ENCODE measurements at places on chromosomes 7 and 10.

DNA sequence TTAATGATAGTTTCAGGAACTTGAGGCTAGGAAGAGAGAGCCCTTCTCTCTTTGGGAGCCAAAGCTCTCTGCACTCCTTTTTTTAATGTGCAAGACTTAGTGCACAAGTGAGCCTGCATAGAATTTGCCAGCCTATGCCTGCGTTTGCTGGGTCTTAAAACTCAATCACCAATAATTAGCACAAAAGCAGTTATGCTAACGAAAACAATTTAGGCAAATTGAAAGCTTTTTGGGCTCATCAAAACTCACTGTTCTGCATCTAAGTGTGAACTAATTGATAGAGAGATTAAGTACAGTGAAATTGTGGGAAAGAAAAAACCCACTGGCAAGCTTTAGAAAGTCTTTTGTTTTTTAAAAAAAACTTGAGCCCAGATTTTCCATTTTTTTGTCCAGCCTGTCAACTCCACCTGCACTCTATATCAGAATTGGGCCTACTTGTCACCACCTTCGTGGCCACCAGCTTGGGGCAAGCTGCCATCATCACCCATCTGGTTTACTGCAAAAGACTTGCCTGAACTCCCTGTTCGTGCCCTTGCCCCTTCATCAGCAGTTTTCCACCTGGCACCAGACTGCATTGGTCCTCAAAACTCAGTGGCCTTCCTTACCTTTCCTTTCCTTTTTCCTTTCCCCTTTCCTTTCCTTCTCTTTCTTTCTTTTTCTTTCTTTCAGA, 37.8 kb downstream of the CRHR2 start:
- DNase-seq = no peak

DNA sequence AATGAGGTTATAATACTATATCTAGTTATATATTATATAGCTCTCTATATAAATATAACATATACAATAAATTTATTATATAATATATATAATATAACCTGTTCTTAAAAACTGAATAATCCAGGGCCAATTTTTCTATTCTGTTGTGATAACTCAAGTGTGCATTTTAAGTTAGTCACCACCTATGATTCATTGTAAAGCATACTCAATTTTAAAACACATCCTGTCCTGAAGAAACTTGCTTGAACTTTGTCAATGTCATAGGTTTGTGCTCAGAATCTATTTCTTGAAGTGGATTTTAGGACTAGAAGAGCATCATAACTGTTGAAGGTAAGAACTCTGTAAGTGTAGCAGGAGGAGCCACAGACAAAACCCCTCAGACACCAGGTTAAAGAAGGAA, 1209.8 kb downstream of the REEP3 start:
- DNase-seq = no peak

DNA sequence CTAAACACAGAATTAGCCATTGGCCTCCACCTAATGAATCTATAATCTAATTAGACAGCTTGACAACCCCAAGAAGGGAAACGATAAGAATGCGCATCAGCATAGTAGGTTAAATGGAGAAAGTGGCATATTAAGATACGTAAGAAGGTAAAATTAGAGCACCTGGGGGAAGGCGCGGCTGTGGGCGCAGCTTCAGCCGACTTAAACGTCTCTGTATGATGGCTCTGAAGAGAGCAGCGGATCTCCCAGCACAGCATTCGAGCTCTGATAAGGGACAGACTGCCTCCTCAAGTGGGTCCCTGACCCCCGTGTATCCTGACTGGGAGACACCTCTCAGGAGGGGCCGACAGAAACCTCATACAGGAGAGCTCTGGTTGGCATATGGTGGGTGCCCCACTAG, 518.8 kb downstream of the PHTF2 start:
- DNase-seq = no peak

DNA sequence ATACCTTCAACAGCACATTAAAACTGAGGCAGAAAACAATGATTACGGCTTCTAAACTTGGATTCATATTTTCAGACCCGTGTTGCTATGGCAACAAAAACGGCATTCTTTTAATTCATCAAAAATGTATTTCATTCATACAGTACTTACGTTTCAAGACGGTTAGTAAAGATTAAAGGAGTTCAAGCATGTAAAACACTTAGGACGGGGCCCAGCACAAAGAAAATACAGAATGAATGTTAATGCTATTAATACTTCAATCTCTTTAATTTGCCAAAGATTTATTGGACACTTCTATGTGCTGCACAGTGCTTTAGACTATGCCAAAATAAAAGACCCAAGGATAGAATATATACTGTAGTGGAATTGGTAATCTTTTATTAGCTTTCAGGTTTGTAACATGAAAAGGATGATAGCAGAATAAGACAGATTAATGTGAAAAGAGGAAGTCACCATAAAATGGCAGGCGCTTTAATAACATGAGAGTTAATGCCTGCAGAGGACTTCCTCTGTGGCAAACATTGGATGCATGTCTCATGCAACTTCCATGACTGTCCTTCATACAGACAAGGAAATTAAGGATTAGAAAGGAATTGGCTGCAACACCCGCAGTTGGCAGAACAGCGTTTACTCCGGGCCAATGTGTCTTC, 201.6 kb upstream of the KLF6 start:
- no peak for DNase-seq

GRCh38 chr7:30510124-30511075, 5.8 kb upstream of the GGCT start:
- DNase-seq = no peak

DNA sequence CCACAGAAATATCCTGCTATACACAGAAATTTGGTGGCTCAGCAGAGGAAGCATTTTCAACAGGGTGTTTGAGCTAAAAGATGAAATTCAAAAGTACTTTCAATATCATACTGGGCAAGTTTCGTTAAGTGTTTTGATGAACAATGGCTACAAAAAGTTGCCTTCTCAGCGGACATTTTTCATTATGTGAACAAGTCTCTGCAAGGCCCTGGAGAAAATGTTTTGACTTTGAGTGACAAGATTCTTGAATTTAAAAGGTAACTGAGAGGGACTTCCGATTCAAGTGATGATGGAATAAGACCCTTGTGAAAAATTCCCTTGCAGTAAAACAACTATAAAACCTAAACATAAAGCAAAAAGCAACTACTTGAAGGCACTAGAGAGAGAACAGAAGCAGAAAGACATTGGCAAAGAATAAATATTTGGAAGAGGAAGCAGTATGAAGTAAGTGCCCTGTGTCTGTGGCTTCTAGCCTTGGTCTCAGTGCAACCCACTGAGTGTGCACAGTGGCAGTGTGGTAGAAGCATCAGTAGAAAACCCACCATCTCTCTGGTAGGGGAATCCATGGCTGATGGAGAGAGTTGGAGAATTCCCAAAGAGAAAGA, 62.5 kb upstream of the NAMPT start:
- no peak for DNase-seq

DNA sequence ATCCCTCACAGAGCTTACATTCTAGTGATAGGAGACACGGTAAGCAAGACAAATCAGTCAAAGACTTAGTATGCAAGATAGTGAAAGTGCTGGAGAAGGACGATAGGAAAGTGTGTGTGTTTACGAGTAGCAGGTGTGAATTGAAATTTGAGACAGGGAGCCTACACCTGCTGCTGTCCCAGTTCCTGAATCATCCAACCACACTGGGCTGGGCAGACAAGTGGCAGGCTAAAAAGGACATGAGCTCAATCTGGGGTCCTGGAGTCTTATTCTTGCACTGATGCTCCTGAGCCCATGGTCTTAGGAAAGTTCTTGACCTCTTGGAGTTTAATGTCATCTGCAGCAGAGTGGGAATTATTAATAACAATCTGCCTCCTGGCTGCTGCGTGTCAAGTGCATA, 16.2 kb downstream of the RBP3 start:
- DNase-seq = no peak

DNA sequence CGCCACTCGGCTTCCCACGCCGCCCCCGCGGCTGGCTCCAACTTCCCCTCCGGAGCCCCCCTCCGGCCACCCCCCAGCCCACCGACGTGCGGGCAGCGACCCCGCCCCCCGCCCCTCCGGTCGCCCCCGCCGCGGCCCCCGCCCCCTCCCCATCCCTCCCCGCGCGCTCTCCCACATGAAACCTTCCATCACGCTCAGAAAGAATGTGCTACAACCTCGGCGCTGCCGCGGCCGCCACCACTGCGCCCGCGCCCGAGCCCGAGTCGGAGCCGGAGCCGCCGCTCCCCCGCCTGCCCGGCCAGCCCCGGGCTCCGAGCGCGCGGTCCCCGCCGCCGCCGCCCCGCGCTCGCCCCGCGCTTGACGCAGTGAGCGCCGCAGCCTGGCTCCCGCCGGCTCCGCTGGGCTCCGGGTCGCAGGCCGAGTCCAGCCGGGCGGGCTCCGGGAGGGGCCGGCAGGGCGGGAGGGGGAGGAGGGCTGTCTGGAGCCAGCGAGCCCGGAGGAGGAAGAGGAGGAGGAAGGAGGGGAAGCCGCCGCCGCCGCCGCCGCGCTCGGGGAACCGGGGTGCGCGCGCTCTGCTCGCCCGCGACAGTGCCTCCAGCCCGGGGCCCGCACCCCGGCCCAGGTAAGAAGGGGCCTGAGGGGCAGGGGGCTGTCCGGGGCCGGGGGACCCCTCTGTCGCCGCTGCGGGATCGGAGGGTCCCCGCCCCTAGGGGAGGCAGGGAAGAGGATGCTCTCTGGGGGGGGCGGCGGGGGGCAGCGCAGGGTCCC, 4.3 kb upstream of the ELFN1 start:
- no peak for DNase-seq

- no peak for DNase-seq
Measured at GRCh38 chr7:90749774-90750173, 153.7 kb downstream of the CDK14 start.

- no peak for DNase-seq
Measured at GRCh38 chr7:2709553-2710285, 21.7 kb downstream of the AMZ1 start.

DNA sequence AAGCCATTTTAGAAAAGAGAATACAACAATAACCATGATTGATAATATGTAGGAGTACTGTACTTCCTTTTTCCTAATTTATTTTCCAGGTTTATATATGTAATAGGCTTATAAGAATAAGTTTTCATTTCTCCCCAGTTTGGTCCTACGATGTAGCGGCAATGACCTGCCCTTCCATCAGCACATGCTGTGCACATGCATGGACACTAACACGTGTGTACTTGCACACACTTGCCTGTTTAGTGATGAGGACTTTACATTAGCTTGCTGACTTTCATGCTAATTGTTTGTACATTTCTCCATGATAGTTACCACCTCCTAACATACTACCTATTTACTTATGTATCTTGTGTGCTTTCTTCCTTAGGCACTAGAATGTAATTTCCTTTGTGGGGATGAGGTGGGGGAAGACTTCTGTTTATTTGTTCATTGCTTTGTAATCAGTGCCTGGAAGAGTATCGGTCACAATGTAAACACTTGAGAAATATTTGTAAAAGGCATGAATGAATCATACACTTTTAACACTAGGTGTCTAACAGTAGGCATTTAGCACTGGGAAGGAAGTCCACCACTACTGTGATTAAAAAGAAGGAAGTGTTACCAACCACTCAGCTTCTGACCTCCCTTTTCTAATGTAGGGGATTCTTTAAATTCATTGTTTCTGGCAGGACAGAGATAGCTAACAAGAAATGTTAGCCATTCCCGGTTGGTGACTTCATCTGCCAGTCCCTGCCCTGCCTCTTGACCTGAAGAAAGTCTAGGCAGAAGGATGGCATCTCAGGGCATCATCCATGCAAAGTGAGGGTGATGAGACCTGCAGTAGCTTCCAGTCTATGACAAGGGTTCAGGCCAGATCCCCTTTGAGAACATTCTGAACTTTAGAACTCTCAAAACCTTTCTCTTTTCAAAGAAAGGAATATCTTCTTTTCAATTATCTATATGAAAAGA, 120.2 kb upstream of the RAB18 start:
- DNase-seq = no peak

- DNase-seq = no peak
Measured at GRCh38 chr10:35752469-35753461, 110.7 kb upstream of the FZD8 start.

- DNase-seq = no peak
Measured at GRCh38 chr7:109950256-109950655, 1140.7 kb upstream of the LRRN3 start.

- no peak for DNase-seq
Measured at GRCh38 chr10:22029445-22030236, 26.1 kb upstream of the DNAJC1 start.

DNA sequence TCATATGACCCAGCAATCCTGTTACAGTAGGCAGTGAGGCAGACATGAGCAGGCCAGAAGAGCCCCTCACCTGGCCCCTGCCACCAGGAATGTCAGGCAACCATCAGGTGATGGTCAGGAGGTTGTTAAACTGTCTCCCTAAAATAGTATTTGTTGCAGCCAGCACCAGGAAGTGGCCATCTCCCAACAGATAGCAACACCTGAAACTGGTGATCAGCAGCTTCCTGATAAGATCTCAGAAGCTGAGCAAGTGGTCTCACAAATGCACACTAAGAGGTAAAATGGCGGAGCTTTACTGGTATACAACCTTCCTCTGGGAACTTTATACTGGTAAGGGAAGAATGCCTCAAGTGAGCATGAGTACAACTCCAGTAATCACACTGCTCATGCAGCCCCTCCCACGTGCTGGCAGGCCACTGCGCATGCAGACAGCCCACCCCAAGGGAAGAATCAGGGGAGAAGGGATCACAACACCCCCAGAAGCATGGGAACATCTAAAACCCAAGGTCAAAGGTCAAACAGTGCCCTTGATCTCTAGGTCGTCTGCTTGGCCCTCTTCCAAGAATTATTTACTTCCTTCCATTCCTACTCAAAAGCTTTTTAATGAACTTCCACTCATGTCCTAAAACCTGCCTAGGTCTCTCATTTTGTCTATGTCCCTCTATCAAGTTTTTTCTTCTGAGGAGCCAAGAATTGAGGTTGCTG, 133.5 kb downstream of the DOCK4 start:
- no peak for DNase-seq

- DNase-seq = no peak
Measured at GRCh38 chr10:64546073-64546472, 1024.9 kb downstream of the REEP3 start.

- DNase-seq = no peak
Measured at GRCh38 chr10:986137-986825, 2.0 kb upstream of the GTPBP4 start.

DNA sequence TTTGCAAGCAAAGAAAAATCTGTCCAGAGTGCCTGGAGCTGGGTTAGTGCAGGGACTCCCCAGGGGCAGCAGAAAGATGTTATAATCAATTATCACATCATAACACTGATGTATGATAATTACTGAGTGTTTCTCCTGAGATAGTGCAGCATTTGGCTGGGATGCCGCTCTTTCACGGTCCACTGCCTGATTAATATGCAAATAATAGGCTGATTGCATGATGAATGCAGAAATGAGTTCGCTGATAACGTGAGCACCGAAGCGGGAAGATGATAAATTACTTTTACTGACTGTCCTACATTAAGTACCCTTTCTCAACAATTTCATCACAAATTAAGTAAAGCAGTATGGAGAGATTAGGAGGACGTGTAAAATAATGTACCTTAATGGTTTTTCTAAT, 71.4 kb upstream of the SH2B2 start:
- DNase-seq = no peak

GRCh38 chr7:32036557-32036956, 33.6 kb downstream of the PDE1C start:
- DNase-seq = no peak

Measured in BJ (cell line).